ENCODE measurements at places on chromosomes 13 and 19. TPM values are rescaled to one million over a fixed set of nuclear protein-coding genes. Genes with fewer than 3 reads are reported as not detected.

Gene CLEC17A
- not detected for polyA plus RNA-seq

Gene ERCC2
- 40.1 TPM for polyA plus RNA-seq

Gene NLRP9
- polyA plus RNA-seq: not detected

Gene PSPN
- 1.0 TPM for polyA plus RNA-seq

Gene TNFAIP8L1
- polyA plus RNA-seq: 13.0 TPM

Gene TMEM161A
- 34.4 TPM for polyA plus RNA-seq

Gene PCDH17
- polyA plus RNA-seq: not detected

Gene OR7C1
- polyA plus RNA-seq: not detected

DNA sequence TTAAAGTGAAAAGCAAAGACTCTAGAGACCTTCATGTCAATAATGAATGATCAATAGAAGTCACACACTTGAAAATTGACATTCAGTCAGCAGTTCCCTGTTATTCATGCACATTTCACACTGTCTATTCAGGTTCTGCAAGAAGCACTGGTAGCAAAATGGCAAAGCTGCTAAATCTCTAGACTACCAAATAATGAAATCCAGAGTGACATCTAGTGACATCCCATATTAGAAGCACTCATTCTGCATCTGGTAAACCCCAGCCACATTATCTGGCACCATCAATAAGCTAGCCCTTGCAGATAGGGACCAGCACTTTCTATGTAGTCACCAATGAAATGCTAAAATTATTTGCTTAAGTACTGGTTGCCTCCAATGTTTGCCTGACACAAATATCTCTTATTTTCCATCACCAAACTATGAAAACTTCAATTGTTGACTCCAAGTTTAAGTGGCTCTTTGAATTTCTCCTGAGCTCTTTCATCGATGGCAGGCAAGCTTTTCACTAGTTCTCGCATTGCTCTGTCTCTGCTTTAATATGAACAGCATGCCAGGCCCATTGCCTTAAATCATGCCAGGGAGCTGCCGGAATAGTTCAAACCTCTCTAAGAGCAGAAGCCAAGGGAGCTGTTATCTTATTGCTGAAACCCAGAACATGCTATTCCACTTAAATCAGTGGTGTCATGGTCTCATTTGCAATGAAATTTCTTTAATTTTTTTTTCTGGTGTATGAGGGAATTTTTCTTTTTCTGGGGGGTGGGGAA is 409.9 kb downstream of the MZT1 start:
- no peak for DNase-seq

DNA sequence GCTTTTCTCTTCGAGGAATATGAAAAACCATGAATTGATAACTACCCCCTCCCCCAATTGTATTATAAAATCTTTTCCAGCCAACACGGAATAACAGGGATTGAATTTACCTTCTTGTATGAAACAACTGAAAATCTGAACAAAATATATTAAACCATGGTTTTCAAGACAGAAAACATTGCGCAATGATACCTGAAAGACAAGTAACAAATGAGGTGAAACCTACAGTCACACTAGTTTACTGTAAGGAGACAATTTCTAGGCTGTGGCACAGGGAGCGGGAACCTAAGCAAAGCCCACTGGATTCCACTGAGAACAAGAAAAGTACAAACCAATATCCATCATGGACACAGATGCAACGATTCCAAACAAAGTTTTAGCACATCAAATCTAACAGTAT is 53.4 kb downstream of the ZNF283 start:
- no peak for DNase-seq

- no peak for DNase-seq
Observed at GRCh38 chr13:114064450-114065140, 67.8 kb downstream of the RASA3 start.

DNA sequence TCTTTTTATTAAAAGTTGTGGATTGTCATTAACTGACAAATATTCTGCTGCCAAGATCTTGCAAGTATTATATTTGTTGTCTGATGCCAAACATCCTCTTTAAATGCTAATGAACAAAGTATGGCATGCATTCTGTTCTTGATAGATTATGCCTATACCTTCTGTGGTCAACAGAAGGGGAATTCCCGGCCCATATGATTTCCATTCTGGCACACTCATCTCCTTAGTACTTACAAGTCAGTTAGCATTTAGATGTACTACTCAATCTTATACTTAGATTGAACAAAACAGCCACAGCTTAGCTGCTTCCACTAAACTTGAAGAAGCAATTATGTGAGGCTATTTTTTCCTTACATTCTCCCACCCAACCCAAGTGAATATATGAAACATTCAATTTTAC is 246.1 kb upstream of the DACH1 start:
- peak; percentile 68 for DNase-seq

- no peak for DNase-seq
Observed at GRCh38 chr13:111158136-111158805, 43.2 kb downstream of the ARHGEF7 start.

- DNase-seq: peak; percentile 50
Observed at GRCh38 chr13:40130871-40131636, 475.6 kb downstream of the COG6 start.

- DNase-seq: no peak
Observed at GRCh38 chr13:83953916-83954315, 71.6 kb upstream of the SLITRK1 start.

DNA sequence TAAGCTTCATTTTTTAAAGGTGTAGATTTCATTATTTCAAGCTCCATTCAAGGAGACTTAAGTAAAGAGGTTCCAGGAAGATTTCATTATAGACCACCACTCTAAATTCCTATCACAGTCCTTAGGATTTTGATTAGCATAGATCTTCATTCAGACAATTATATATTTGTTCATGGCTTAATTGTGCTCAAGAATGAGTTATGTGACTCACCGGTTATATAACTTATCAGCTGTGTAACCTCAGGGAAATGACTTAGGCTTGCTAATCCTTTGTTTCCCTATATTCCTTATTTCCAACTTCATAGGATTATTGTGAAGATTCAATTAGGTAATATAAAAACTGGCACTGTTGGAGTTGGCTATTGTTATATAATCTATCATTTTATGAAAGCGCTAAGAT is 632.8 kb upstream of the SPRY2 start:
- no peak for DNase-seq

DNA sequence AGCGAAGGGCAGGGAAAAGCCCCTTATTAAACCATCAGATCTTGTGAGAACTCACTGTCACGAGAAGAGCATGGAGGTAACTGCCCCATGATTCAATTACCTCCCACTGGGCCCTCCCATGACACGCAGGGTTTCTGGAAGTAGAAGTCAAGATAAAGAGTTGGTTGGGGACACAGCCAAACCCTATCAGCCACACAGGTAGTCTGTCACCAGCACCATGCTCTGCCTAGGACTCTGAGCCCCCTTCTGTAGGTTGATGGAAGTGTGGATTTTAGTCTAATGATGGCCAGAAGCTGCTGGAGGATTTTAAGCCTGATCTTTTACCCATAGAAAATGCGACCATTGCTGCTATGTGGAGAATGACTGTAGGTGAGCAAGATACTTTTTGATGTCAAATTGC is 60.8 kb downstream of the ARHGEF7 start:
- DNase-seq: no peak

DNA sequence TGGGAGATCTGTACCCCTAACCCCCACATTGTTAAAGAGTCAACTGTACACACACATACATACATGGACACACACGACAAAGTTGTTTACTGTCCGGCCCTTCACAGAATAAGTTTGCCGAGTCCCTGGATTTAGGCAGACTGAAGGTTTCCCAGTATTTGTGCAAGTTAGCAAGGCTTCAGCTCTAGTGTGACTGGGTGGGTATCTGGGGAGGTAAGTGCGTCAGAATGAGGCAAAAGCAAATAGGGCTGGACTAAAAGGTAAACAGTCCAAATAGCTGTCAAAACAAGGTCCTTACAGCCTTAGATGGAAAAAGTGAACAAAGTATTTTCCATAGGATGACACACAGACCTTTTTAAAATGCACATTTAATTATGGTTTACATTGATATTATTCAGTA is 228.4 kb upstream of the UFM1 start:
- DNase-seq: no peak

DNA sequence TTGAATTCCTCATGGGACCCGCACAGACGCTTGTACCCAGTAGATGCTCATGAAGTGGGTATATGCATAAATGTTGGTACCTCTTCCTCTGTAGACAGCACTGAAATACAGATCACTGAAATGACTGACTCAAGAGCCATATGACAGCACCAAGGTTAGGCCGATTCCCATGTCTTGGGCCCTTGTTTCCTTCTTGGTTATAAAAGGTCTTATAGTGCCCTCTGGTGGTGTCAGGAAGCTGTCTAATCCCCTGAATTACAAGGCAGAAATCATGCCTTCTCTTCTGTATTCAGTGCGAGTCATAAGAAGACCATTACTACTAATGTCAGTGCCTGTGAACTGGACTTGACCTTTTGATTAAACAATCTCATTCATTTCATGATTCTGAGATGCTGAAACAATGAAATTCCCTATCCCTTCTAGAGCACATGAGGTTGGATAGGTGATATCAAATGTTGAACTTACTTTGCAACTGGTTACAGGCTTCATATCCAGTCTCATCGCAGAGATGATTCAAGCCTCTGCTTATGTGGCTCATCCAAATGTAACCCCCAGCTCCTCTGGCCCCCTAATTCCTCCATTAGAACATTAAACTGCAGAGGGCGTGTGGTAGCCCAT is 59.7 kb downstream of the SPATA13 start:
- no peak for DNase-seq
